ENCODE measurements at places on chromosomes 2 and 18.

DNA sequence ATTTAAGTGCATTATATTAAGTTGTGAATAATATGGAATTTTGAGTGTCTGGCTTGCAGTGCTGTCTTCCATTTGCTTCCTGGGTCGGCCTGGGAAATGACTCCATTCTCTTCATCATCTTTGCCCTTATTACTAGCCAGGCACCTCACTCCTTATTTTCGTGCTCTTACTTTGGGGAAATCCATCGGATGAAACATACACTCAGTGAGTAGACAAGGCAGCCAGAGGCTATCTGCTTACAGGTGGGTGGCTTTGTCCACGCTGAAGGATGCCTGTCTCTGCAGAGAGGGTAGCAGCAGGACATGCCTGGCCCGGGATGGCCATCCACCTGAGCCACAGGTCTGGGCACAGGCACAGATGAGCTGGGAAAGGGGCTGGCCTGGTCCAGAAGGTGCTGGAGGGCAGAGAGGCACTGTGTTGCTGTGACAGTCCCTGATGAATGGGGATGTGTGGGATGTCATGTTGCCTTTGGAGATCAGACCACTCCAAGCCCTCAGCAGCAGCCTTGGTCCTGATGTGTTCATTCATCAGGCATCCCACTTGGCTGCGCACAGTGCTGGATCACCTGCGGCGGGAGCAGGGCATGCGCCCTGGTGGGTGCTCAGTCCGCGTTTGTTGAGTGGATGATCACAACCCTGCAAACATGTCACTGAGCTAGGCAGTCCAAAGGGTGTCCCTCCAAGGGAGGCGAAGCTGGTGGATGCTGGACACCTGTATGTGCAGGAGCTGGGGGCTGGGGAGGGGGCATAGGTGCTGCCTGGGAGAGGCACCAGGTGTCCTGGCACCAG is 236.0 kb downstream of the LDLRAD4 start:
- no peak for DNase-seq

- no peak for DNase-seq
Measured at GRCh38 chr2:45836740-45837139, 185.3 kb downstream of the PRKCE start.

DNA sequence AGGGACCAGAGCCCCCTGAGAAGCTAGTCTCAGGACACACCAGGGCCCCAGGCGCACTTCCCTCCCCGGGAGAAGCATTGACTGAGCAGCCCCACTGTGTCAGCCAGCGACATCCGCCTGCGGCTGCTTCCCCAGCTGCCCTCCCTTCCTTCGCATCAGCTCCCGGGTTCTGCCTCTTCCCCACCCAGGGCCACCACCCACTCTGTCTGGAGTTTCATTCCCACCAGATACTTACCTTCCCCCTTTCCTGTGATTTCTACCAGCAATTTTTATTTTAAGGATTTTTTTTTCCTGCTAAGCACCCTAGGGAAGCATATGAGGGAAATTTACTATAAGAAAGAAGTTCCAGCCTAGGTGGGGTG is 99.2 kb downstream of the SMAD7 start:
- DNase-seq = no peak

- DNase-seq = no peak
Measured at GRCh38 chr2:62076980-62077638, 118.8 kb upstream of the B3GNT2 start.

DNA sequence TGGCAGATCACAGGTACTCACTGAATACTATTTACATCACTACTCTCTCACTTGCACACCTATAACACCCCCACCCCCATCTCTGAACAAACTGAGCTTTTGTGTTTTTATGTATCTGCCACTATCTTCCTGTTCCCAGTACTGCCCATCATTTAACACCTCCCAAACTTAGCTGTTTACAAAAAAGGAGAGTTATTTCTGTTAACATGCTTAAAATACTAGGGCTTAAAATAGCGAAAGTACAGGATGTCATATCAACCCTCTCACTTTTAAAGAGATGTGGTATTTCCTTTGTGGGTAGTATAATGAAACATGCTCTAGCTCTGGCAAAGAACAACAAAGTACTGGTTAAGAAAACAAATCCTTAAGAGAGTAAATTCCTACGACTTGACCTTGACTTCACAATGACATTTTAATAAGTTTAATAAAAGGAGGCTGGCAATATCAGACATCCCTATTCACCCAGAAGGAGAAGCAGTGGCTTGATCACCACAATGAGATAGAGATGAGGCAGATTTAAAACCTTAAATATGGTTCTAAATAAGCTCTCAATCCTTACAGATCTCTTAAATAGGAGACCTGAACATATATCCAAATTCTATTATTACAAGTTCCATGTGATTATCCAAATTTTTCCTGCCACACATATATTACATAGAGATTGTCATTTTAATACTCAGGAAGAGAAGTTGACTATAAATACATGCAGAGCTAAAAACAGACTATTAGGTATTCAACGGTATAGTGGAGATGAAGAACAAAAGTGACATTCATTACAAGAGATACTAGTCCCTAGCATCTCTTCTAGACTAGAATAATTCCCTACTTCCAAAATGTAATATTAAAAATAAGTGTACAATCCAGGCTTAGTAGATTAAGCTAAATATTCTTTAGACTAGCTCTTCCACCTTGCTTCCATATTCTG is 36.9 kb downstream of the TRAK2 start:
- no peak for DNase-seq

DNA sequence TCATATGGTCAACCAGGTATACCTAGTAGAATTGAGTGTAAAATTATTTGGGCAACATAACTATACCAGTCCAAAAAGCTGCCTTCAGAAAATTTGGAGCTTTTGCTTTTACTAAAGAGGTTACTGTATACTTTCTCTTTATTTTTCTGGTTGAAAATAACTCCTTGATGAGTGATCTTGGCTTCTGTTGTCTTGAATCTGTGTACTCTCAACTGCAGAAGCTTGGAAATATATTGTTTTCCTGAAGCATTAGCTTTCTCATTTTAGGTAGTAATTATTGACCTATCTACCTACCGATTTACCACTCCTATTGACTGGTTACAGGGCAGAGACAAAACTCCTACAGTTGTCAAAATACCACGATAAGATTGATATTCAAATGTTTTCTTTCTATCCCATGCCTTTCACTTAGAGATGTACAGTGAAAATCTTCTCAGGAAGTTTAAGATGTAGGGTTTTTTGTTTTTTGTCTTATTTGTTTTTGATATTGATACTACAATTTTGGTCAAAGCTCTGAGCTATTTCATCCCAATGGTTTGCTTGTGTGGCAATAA is 35.7 kb upstream of the DLX1 start:
- no peak for DNase-seq

GRCh38 chr2:225668606-225669266 is 269.2 kb downstream of the NYAP2 start:
- DNase-seq = no peak

DNA sequence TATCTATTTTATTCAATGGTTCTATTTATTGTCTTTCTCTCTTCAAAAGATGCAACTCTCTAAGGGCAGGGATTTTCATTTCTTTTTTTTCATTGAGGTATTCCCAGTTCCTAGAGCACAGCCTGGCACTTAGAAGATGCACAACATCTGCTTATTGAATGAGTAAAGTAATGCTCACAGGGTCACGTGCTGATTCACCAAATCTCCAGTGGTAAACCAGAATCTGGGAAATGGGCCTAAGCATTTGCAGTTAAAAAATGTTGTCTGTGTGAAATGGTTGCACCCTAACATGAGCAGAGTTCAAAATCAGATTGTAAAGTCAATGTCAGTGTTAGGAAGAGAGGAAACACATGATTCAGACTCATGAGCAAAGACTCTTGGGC is 15.8 kb downstream of the SLC8A1 start:
- DNase-seq = no peak

DNA sequence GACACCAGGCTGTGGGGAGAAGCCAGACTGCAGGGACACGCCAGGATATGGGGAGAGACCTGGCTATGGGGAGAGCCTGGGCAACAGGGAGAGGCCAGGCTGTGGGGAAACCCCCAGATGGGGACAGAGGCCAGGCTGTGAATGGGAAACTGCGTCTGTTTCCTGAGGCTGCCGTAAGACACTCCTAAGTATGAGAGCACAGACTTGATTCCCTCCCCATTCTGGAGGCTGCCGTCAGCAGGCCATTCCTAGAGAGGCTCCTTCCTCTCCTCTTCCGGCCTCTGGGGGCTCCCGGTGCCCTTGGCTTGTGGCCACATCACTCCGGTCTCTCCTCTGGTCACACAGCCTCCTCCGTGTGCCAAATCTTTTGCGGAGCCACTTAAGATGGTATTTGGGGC is 32.3 kb downstream of the ADI1 start:
- no peak for DNase-seq

DNA sequence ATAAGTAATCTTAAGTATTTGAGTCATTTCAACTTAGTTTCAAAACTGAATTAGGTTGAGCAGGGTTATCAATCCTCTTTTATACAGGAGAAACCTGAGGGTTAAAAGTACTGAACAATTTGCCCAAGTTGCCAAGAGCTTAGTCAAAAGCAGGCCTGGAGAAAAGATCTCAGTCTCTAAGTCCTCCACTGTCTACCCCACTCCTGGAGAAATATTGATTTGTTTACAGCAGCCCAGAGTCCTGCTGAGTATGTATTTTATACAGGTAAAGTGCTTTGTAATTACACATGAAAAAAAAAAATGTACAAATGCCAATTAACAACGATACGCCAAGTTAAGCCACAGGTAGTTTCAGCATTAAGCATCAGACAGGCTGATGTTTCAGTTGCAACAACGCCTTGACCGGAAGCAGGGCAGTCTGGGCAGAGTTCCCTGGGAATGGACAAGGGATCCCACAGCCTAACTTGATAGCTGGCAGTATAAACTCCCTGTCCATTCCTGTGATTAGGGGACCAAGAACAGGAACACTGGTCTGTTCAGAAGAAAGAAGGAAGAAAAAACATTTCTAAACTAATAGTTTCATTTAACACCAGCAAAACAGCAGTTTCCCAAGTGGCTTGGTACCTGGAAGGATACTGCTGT is 132.9 kb downstream of the MYO5B start:
- DNase-seq = no peak

GRCh38 chr2:104254017-104254416 is 599.9 kb upstream of the POU3F3 start:
- DNase-seq = no peak

GRCh38 chr2:51995293-51995692 is 963.4 kb upstream of the NRXN1 start:
- no peak for DNase-seq

DNA sequence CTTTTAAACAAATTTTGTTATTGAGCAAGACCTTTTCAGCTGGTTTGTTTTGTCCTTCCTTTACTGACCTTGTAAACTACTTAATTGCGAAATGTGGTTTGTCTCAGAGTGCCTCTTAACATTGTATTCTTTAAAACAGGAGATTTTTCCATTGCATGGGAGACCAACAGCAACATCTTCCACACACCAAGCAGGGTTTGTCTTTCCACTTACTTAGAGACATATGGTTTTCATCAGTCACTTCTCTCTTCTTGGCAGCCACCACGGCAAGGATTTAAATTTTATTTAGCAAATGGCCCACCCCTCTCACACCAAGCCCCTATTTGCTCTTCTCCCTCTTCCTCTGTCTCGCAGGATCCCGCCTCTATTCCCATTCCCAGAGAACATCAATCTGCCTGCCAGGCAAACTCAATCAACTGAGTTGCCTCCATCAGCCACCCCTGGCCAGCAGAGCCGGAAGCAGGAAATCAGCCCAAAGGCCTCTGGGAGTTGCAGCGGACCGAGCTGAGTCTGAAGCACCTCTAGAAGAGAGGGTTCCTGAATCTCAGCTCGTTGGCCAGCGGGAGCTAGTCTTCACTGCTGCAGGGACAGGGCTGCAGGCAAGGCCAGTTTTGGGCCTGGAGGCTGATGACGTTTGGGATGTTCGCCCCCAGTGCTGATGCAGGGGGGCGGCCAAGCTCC is 11.3 kb upstream of the CIB4 start:
- DNase-seq = no peak

GRCh38 chr2:32825291-32825712 is 121.5 kb upstream of the LTBP1 start:
- no peak for DNase-seq

- DNase-seq = no peak
Measured at GRCh38 chr18:46312221-46312620, 208.0 kb downstream of the HAUS1 start.

- no peak for DNase-seq
Measured at GRCh38 chr18:22165603-22166068, 3.8 kb upstream of the GATA6 start.

DNA sequence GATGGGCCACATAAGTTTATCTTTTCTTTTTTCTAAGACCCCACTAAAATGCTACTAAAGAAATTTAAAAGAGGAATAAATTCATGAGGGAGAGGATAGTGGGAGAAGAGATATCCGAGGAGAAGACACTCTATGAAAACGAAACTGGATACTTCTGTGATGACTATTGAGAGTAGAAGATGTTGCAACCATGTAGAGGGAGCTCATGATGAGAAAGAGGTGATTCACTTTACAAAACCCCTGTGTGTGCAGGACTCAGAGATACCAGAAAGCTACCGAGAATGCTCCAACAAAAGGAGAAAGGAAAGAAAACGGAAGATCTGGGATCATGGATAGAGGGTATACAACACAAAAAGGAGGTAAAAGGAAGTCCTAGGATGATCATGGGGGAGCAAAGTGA is 34.9 kb downstream of the SLC38A11 start:
- DNase-seq = no peak

GRCh38 chr2:204899983-204900382 is 354.7 kb downstream of the PARD3B start:
- no peak for DNase-seq

DNA sequence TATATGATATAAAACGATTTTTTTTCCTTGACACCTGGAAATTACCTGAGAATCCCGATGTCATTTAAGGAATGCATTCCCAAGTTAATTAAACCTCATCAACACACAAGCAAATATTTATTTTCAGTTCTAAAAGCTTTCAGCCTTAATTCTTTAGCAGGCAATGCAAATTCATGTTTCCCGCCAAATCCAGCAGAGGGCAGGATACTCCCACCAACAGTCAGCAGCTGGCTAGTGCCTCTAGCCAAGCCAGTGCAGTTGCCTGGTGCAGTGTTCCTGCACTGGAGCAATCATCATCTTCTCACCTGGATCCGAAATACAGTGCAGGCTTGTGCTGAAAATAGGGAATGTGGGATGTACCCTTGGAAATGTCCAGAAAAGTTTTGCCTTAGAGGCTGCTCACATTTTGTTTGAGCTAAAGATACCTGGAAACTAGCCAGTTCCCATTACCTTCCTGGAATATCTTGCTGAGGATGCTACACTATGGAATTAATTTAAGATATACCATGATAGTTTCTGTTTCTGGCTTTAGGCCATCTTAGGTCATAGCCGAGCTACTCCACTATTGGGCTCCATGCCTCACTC is 48.4 kb upstream of the CYTIP start:
- no peak for DNase-seq

DNA sequence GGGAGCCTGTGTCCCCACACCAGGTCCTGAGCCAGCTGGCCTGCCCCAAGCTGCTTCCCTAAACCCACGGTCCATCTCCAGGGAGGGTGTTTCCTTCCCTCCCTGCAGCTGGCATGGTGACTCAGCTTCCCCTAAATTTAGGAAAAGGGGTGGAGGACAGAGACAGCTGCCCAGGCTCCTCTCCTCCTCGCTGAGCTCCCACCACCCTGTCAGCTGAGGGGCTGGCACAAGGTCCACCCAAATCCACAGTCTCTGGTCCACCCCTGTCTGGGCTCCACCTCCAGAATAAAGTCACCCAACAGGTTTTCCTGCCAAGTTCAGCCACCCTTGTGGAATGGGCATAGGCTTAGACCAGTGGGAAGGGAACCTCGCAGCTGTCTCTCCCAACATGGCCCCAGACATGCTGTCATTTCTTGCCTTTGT is 156.5 kb downstream of the TNS1 start:
- DNase-seq = no peak

- no peak for DNase-seq
Measured at GRCh38 chr18:69399253-69399652, 1.4 kb upstream of the DOK6 start.

GRCh38 chr2:9768388-9768787 is 74.9 kb upstream of the TAF1B start:
- DNase-seq = no peak

Data from cortex of kidney (tissue), 1 donor.